ENCODE measurements at places on chromosomes 3 and 15.

DNA sequence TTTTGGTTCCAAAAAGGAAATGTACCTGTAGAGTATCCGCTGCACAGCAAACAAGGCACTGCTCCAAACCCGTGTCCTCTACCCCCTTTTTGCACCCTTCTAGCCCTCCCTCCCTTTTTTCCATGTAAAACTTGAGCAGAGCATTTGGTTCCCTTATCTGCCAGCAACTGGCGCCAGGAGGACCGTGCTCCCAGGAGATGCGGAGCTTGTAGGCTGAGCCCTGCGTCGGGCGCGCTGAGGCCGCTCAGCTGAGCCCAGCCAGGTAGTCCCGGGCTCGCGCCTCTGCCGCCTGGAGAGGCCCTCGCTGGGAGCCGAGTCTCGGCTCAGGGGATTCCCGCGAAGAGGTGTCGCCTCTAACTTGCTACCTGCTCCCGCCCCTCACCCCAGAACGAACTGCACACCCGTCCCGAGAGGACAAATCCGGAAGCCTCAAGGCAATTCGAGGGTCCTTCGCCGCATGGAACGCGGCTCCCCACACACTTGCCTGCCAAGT, 575 bp downstream of the TRPM7 start:
- peak; percentile 6 for DNase-seq

GRCh38 chr3:87949189-87949878, 109.5 kb downstream of the CGGBP1 start:
- DNase-seq = no peak

- no peak for DNase-seq
Observed at GRCh38 chr15:85531083-85531482, 150.7 kb downstream of the AKAP13 start.

DNA sequence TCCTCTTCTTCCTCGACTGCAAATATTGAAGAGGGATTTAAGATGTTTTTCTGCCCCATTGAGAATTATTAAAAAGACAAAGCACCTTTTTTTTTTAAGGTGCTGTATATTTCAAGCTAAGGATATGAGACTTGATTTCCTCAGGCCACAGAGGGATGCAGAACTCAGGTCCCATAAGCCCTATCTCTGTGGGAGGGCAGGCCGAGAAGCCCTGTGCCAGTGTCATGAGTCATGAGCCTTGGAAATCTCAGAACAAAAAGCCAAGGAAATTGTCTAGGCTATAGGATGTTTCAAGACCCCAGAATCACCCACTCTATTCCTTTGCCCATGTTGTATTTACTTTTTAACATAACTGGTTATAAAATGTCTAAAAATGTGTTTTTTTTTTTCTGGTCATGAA, 7.3 kb downstream of the ESYT3 start:
- no peak for DNase-seq

- DNase-seq = no peak
Observed at GRCh38 chr15:66899555-66900350, 165.6 kb upstream of the SMAD3 start.

DNA sequence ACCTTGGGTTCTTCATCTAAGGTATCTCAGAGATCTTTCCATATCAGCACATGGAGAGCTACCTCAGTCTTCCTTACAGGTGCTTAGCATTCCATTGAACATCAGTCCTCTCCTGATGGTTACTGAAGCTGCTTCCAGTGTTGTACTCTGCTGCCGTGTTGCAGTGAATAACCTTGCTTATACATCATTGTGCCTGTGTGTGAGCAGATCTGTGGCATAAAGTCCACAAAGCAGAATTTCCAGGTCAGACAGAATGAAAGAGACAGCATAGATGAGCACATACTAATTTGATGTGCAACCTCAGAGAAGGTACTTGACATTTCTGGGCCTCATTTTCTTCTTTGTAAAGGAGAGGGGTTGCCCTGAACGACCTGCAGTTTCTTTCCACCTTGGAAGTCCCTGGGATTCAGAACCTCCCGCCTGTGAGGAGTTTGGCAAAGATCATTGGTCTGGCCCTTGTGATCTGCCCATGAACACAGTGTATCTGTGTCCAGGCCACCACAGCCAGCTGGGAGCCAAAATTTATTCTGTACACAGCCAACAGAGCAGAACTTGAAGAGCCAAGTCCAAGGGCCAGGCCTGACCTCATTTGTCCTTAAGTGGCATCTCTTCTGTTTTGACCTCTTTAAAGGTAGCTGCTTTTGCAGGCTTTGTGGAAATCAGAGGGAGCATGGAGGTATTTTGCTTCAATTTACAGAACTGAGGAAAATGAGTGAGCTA, 57.2 kb upstream of the SLC7A14 start:
- DNase-seq = peak; percentile 95

- no peak for DNase-seq
Observed at GRCh38 chr15:33142708-33143107, 51.8 kb downstream of the FMN1 start.

DNA sequence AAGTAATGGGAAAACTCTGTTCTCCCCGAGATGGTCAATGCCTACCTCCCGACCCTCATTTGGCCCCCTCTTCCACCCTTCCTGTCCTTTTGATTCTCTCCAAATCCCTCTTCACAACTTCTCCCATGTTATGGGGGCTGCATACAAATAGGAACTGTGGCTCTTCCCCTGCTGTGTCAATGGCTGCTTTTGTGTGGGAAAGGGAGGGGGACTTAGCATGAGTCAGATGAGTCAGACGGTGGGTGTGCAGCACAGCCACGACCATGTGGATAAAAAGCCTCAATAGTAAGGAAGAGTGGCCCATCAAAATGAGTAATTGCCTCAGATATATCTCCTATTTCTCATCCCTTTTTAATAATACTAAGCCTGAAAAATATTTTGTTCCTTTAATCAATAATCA, 31.9 kb downstream of the SPATA16 start:
- DNase-seq = no peak

DNA sequence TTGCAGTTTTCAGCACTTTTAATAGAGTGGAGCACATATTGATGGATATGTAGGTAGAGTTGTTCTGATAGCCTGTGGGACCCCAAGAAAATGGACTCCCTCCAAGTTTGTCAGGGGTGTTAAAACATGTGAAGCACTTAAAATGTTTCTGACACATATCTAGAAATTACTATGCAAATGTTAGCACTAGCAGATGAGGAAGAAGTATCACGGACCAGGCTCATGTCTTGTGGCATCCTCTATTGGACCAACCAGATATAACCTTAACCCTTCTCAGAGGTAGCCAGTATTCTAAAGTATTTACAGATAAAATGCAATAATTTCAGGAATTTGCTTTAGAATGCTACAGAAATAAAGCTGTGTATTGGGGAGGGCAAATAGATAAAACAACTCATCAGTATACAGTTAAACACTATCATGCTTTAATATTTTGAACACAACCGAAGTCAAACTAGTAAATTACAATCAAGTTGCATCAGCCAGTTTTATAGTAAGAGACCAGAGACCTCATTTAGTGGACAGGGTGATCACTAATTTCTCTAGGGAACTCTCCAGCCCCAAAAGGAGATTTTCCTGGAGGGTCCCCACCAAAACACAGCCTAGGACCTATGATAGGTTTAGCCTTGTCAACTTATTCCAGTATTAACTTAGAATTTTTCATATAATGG, 57.2 kb upstream of the FBN1 start:
- DNase-seq = no peak

DNA sequence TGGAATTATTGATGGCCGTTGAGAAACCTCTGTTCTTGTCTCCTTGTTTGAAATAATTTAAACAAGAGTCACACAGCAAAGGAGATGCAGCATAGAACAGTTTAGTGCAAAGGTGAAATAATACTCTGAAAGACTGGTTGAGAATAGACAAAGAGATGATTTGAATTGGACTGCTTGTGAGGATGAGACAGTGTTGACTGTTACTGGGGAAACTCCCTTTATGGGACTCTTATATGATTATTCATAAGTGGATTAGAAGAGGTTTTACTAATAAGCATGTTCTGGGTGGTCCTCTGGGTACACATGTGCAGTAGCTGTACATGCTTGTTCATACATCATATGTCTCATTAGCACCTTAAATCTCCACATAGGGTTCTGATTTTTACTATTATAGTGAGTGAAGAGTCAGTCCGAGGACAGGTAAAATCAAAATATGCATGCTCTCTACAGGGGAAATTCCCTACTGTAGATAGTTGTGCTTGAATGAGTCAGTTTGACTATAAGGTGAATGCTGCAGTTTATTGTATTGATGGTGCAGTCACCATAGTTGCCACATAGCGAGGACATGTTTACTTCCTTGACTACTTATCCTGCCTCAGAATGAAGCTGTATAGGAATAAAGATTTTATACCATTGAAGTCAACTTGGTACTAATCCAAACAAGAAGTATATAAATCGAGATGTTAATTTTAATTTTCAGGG, 498.7 kb downstream of the CNTN6 start:
- no peak for DNase-seq

- DNase-seq = no peak
Observed at GRCh38 chr15:88711806-88712205, 73.0 kb downstream of the ISG20 start.

GRCh38 chr15:53791581-53791980, 32.1 kb upstream of the WDR72 start:
- no peak for DNase-seq

- DNase-seq = peak; percentile 16
Observed at GRCh38 chr15:45458746-45459403, 63.7 kb downstream of the SLC30A4 start.

- DNase-seq = no peak
Observed at GRCh38 chr3:10375296-10376053, 54.6 kb upstream of the SEC13 start.

GRCh38 chr3:178492491-178492890, 43.7 kb upstream of the KCNMB2 start:
- no peak for DNase-seq

GRCh38 chr3:151419806-151420205, 35.3 kb upstream of the P2RY12 start:
- DNase-seq = no peak

GRCh38 chr3:133424937-133425869, 25.3 kb downstream of the BFSP2 start:
- DNase-seq = no peak

- DNase-seq = peak; percentile 65
Observed at GRCh38 chr3:54987719-54988118, 59.9 kb upstream of the LRTM1 start.

DNA sequence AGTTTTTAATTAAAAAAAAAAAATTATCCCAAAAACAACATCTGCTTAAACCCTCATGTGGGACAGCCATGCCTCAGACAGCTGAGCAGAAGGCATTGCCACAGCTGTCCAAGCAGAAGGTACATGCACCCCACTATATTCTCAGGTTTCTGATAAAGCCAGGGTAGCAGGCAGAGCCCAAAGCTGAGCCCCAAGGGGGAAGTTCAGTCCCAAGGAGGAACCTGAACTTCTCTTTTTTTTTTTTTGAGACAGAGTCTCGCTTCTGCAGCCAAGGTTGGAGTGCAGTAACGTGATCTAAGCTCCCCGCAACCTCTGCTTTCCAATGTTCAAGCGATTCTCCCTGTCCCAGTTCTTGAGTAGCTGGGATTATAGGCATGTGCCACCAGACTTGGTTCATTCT, 33.2 kb downstream of the MKRN2 start:
- DNase-seq = no peak

- no peak for DNase-seq
Observed at GRCh38 chr3:20051123-20051806, 11.0 kb downstream of the KAT2B start.

DNA sequence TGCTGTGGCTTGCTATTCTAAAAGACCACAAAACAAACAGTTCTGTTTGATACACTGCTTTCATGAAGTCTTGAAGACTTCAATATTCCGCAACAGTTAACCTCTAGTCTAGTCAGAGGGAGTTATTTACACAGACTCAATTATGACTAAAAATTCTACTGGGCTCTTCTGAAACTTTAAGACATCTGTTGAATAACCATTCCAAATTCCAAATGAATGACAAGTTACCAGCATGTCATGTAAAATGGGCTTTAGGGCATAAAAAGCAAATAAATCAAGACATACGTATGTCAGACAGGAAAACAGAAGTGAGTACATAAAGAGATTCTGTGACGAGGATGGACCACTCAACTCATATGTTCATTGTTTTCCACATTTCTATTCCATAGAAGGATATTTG, 93.9 kb downstream of the PLOD2 start:
- no peak for DNase-seq

GRCh38 chr3:187183210-187183862, 13.9 kb upstream of the RTP1 start:
- peak; percentile 25 for DNase-seq

- DNase-seq = peak; percentile 60
Observed at GRCh38 chr3:129892857-129893580, 492 bp downstream of the TMCC1 start.

DNA sequence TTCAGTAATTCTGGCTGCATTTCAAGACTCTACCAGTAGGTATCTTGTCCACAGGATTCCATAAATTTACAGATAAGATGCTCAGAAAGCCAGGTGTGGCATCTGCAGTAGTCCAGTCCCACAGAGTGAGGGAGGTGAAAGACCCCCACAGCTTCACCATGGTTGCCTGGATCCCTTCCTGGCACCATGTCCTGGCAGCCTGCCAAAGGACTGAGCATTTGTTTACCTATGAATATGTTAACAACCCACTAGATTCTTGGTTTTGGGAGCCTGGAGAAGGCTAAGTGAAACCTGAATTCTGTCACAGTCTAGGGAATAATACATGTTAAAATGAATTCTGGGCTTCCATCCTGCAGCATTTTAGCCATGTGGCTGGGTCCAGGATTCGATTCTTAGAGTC, 14.9 kb downstream of the CHST2 start:
- DNase-seq = peak; percentile 76

GRCh38 chr3:184874709-184875644, 63.0 kb downstream of the VPS8 start:
- peak; percentile 46 for DNase-seq

DNA sequence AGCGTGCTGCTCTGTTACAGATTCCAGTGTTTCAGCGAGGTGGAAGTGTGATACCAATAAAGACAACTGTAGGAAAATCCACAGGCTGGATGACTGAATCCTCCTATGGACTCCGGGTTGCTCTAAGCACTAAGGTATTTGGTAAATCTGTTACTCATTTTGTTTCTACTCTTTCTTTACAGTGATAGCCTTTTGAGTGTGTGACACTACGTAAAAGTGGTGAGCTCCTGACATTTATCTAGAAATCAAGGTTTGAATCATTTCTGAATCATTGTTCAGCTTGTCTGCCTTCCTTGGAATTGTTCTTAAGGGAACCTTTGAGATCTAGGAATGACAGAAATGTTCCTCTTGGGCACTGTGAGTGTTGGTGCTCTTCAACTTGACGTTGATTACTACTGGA, 11.2 kb upstream of the CAPN3 start:
- no peak for DNase-seq

GRCh38 chr15:82081914-82082762, 36.3 kb upstream of the MEX3B start:
- no peak for DNase-seq
